ENCODE measurements at places on chromosomes 3 and 15. TPM values are rescaled to one million over a fixed set of nuclear protein-coding genes. Genes with fewer than 3 reads are reported as not detected.

- DNase-seq, result no peak
These were observed 36.7 kb upstream of the GOLGA8B start for GRCh38 chr15:34620142-34620541.

PLSCR4 gene
- 16.8 TPM for total RNA-seq

GRCh38 chr3:28104896-28105534 is 136.4 kb upstream of the CMC1 start:
- DNase-seq, result no peak

GRCh38 chr15:80081390-80081789 is 21.9 kb downstream of the ZFAND6 start:
- no peak for DNase-seq

TMC3 gene
- not detected for total RNA-seq

- no peak for DNase-seq
These were observed 15.4 kb upstream of the CADM2 start for GRCh38 chr3:84943379-84943778.

GRCh38 chr15:88120026-88120425 is 136.5 kb downstream of the NTRK3 start:
- DNase-seq, result no peak

DNA sequence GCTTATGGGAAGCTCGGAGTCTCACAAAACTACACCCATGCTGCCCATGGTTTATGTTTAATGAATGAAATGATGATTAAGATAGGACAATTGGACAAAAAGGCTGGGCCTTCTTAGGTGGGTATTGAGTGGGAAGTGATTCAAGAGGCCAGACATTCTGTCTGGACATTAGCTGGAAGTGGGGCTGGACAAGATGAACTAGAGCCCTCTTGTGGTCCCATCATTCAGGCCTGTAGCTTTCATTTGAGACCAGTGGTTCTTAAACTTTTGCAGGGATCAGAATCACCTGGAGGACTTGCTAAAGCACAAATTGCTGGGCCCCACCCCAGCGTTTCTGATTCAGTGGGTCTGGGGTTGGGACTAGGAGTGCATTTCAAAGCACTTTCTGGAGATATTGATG is 290.4 kb upstream of the CTDSPL start:
- DNase-seq, result no peak

CHRNA7 gene
- 6.5 TPM for total RNA-seq

GRCh38 chr3:32782407-32782806 is 35.4 kb upstream of the TRIM71 start:
- no peak for DNase-seq

TRH gene
- total RNA-seq, result not detected

DNA sequence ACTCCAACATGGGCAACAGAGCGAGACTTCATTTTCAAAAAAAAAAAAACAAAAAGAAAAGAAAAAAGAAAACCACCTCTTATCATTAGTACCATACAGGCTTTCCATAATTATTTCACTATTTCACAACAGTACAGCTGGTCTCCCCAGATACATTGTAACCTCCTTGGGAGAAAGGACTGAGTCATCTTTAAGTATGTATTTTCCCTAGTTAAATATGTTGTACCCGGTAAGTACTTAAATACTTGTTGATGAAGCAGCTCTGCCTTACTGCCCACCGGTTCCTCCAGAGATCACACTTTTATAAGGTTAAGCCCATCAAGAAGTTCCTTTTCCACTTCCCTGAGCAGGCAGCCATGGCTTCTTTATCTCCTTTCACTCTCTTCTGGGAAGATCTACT is 789.5 kb upstream of the CFAP20DC start:
- no peak for DNase-seq

TRPM1 gene
- total RNA-seq, result not detected

DNA sequence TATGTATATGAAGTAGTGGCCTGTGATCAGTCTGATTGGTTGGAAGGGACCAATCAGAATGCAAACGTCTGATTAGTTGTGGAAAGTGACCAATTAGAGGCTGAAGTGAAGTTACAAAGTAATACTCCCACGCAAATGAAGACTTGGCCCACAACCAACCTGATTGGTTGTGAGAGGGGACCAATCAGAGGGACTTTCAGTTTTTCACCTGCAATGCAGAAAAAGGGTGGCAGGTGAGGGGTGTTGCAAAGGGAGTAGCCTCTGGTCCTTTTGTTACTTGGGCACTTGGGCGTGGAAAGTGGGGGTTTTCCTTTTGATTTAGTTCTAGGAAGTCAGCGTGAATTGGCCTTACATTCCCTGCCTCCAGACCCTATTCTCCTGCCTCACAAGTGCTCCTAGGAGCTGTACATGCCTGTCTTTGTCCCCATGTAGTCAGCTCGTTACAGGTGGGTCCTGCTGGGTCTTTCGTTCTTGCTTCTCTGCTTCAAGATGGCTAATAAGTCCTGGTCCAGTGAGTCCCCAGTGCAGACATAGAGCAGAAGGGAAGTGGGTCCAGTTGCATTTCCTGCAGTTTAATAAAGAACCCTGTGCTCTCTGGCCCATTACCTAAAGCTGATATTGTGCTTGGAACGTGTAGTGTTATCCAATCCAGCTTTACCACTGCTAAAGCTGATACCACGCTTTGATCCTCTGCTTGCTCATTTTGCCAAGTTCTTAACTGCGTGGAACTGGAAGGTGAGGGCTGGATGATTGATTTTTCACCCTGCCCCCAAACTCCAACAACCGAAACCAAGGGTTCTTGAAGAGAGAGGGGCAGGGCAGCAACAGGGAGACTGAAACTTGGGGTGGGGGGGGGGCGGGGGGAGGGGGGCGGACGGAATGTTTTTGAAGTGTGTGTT is 46.0 kb upstream of the CD47 start:
- DNase-seq, result no peak

GRCh38 chr15:76840830-76841460 is 64.2 kb downstream of the SCAPER start:
- DNase-seq, result no peak

DNA sequence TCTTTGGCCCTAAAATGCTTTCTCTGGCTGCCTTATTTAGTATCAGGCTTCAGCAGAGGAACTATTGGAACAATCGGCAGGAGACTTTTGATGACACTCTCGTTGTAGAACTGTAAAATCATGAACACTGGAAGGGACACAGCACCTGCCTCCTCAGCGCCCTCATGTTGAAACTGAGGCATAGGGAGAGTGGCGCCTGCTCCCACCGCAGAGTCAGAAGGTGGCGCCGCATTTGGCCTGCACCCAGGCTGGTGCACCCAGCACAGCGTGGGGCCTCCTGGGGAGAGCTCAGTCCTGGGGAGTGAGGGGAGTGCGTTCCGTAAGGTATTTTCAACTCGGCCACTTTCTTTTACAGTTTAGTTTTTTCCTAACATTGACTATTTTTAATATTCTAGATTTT is 78.2 kb upstream of the BLM start:
- DNase-seq, result no peak

DNA sequence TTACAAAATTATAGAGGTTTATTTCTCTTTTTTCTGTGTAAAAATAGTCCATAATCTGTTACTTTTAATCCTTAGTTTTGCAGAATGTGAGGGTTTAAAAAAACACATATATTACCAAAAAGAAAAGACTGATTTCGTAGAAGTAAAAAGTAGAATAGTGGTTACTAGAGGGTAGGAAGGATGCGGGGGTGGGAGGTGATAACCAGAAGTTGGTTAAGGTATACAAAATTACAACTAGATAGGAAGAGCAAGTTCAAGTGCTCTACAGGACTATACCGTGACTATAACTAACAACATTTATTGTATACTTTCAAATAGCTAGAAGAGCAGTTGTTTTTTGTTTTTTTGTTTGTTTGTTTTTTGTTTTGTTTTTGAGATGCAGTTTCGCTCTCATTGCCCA is 16.1 kb downstream of the CASR start:
- DNase-seq, result no peak

GRCh38 chr3:106829206-106829605 is 548.0 kb upstream of the CCDC54 start:
- no peak for DNase-seq

DNA sequence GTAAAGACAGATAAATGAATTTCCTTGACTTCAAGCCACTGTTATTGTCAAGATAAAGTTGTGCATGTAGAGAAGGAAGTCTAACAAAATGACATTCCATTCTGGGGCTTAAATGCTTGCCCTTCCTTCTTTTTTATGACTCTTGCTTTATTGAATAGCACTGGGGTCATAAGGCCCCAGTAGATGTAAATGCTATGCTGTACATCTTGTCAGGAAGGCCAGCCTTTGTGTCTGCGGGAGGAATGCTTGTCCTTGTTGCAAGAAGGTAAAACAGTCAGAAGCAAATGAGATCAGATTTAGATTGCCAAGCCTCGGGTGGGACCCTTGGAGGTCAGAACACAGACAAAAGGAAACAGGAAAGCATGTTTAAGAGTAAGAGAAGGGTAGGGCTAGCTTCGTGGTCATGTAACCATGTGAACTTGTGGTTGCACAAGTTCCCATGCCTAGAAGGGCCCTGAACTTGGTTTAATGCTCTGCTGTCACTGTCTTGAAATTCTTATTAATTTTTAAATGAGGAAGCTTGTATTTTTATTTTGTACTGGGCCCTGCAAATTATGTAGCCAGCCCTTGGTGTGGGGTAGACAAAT is 81.5 kb downstream of the PPM1L start:
- no peak for DNase-seq

FGD5 gene
- total RNA-seq, result 5.4 TPM

GRCh38 chr3:191379446-191379845 is 49.1 kb upstream of the UTS2B start:
- no peak for DNase-seq

CSNK1G1 gene
- total RNA-seq, result 6.4 TPM

DNA sequence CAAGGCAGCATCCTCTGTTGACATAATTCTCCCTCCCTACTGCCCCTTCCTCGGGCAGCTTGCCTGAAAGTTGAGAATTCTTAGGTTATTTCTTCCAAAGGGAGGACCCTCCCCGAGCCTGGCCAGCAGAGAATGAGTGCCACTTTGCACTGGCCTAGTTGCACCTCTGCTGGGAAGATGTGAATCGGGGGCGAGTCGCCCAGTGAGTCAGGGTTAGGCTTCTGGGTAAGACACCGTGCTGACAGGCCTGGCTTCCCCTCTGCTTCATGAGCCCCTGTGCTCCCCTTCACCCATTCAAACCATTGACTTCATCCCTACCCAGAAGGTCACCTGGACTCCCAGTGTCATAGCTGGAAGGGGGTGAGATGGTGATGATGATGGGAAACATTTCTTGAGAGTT is 82.3 kb downstream of the AAGAB start:
- DNase-seq, result no peak

Data from gastrocnemius medialis (tissue), 4 donors.